ENCODE measurements at places on chromosomes 1 and 21.
A peak's percentile ranks its signal among the peaks of the same experiment; 100 is the strongest.

DNA sequence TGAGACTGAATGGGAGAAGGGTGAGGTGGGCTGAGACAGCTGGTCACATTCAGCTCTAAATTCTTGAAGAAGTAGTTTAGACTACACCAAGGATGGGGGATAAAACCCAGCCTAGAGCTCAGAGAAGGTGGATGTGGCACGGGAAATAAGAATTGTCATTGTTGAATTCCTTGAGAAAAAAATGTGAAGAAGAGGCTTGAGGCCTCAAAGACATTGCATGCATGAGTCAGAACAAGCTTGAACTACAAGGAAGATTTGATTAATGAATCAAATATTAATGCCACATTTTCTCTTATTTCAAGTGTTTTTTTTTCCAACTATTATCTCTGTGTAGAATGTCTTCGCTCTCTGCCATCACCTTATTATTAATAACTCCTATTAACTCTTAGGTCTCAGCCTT is 58.9 kb downstream of the MAP3K7CL start:
- no peak for DNase-seq

DNA sequence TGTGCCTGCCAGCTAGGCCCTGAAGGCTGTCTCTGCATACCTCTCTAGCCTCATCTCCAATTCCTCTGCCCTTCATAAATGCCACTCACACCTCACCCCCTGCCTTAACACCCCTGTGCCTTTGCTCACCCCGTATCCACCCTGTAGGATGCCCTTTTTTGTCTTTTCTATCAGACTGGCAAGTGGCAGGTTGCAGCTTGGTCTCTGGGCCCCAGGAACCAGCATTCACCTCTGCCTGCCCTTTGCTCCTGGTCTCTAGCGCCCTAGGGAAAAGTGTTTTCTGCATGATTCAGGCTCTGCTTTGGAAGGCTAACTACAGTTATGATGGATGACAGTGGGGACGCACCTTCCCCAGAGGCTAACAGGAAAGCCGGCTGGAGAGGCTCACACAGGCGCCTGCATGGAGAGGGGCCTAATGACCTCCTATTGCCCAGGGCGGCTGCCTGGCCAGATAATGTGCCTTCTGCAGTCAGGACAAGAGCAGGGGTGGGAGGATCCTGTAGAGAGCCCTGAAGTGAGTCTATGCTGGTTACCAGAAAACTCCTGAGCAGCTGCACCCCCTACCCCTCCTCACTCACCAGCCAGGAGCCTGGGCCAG is 11.2 kb downstream of the KANK4 start:
- DNase-seq, result no peak

DNA sequence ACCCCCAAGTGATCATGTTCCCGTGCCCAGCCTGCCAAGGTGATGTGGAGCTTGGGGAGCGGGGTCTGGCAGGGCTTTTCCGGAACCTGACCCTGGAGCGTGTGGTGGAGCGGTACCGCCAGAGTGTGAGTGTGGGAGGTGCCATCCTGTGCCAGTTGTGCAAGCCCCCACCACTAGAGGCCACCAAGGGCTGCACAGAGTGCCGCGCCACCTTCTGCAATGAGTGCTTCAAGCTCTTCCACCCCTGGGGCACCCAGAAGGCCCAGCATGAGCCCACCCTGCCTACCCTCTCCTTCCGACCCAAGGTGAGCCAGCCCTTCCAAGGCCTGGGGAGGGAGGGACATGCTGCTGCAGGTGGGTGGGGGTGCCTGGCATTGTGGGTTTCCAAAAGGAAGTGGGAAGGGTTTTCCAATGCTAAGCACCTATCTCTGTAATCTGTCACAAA is 2.3 kb downstream of the TRIM46 start:
- DNase-seq, result peak; percentile 15

- no peak for DNase-seq
These were observed 83.8 kb upstream of the ETS2 start for GRCh38 chr21:38721958-38722357.

DNA sequence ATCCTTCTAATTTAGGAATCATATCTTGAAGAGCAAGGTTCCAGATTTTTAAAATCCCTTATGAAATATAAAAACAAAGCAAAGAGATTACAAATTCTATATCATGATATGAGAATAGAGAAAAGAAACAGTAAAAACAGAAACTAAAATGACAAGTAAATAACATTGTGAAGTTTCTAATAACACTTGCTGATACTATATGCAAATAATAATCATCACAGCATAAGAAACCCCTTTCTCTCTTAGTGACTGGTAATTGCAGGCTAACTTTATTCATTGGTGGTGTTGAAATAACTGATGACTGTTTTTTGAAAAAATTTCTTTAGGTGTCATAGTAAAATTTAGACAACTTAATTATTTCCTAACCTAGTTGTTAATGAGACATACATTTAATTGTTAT is 281.6 kb downstream of the PLA2G4A start:
- no peak for DNase-seq

DNA sequence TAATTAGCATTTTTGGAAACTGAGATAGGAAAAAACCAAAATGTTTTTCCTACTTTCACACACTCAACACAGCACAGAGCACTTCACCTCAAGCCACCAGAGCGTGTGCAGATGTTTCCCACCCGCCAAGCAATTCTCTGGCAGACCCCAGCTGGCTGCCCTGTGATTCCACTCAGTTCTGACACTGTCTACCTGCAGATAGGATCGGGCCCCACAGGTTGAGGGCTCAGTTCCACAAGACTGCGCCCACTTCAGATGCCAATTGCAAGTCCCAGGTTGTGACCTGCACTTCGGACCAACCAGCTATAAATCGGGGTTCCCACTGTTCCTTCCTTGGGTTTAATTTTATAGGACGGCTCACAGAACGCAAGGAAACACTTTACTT is 9.9 kb downstream of the KIAA1614 start:
- DNase-seq, result no peak

DNA sequence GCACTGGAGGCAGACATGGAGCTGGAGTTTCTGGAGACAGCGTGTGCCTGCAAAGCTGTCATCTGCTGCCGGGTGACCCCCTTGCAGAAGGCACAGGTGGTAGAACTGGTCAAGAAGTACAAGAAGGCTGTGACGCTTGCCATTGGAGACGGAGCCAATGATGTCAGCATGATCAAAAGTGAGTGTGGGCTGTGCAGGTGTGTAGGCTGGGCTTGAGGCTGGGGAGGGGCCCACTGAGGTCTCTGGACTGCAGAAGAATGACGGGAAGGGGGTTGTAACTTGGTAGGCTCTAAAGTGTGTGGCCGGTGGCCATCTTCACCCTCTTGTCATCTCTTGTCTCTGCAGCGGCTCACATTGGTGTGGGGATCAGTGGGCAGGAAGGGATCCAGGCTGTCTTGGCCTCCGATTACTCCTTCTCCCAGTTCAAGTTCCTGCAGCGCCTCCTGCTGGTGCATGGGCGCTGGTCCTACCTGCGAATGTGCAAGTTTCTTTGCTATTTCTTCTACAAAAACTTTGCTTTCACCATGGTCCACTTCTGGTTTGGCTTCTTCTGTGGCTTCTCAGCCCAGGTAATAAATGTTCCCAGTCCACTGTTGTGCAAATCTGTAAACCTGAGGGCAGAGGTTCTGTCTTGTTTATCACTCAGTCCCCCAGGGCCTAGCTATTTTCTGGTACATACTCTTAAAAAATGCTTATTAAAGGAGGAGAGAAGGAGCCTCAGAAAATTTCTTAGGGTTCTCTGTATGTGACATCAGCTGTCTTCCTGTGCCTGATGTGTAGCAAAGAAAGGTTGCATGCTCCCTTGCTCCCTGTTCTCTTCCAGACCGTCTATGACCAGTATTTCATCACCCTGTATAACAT is 19.9 kb downstream of the ATP8B2 start:
- DNase-seq, result peak; percentile 69

- DNase-seq, result peak; percentile 84
These were observed at the start of gene HPCAL4 for GRCh38 chr1:39691383-39692151. TSS of gene HPCAL4 (minus strand) at chr1:39691433. CDS start at chr1:39684603, 6,830 bp downstream.

DNA sequence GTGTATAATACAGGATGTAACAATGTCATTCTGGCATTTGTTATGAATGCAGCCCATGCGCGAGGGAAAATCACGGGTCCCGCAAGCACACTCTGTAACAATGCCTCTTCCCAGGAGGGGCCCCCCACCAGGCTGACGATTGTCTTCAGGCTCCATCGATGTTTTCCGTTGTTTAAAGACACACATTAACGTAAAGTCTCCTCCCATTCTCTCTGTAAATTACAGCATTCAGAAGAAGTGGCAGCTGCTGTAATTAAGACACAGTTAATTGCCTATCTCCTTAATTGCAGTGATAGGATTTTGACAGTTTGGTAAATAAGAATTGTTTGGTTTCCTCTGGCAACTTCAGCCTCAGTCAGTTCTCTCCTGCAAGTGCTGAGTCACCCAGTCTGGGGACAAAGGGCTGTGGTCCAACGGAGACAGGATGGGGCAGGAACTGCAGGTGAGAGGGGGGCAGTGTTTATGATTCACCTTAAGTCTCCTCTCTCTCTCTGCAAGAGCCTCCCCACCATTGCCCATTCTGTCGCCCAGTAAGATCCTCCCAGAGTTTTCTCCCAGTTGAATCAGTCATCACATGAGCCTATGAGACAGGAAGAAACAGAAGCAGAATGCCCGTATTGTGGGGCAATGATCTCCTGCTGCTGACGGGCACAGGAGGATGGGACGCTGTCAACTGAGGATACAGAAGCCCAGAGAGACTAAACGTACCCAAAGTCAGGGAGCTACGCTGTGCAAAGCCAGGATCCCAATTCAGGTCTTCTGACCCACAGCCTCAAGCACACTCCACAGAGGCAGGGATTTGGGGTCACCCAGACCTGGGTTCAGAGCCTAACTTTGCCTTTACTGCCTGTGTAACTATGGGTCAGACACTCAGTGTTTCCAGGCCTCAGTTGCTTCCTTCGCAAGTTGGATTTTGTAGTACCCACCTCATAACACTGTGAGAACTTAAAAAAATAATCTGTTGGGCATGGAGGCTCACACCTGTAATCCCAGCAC is 110.0 kb downstream of the ADSS2 start:
- no peak for DNase-seq

DNA sequence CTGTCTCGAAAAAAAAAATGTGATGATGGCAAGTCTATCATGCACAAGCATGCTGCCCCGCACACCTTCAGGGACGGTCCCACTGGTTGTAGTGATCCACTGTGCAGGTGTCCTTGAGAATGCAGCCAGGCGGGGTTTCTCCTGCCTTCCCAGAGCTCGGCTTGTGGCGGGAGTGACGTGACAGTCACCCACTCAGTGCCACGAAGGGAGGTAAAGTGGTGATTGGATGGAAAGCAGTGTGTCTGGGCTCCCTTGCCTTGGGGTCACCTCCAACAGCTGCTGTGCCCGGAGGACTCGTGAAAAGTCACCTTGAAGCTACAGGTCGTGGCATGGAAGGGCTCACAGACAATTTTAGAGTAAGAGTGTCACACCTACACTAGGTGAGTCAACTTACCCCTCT is 33.5 kb upstream of the TRIM17 start:
- no peak for DNase-seq

GRCh38 chr1:160080381-160081100 is 797 bp upstream of the KCNJ9 start:
- DNase-seq, result no peak

GRCh38 chr1:150273311-150273710 is 721 bp downstream of the C1orf54 start:
- DNase-seq, result no peak

DNA sequence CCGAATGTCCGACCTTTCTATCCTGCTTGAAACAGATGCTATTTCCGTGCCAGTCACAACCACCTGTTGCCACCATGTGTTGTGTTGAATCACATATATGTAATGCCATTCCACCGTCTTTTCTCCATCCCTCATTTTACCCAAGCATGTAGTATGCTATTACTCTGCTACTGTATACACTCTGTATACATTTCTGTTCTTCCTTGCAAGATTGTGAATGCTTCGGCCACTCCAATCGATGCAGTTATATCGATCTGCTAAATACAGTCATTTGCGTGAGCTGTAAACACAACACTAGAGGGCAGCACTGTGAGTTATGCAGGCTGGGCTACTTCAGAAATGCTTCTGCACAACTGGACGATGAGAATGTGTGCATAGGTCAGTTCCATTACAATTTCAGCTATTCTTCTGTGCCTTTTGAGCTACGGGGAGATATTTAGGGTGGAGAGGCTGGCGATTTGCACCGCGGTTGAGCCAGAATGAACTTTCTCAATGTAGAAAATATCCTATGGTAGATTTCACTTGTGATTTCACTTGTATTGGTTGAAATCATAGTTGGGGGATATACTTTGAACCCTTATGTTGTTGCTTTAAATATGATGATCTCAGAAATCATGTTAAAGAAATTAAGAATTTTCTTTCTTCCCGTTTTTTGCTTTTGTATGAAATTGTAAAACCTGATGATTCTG is 289.8 kb downstream of the NTNG1 start:
- no peak for DNase-seq

GRCh38 chr21:41169701-41170100 is 1.7 kb downstream of the BACE2 start:
- DNase-seq, result no peak

DNA sequence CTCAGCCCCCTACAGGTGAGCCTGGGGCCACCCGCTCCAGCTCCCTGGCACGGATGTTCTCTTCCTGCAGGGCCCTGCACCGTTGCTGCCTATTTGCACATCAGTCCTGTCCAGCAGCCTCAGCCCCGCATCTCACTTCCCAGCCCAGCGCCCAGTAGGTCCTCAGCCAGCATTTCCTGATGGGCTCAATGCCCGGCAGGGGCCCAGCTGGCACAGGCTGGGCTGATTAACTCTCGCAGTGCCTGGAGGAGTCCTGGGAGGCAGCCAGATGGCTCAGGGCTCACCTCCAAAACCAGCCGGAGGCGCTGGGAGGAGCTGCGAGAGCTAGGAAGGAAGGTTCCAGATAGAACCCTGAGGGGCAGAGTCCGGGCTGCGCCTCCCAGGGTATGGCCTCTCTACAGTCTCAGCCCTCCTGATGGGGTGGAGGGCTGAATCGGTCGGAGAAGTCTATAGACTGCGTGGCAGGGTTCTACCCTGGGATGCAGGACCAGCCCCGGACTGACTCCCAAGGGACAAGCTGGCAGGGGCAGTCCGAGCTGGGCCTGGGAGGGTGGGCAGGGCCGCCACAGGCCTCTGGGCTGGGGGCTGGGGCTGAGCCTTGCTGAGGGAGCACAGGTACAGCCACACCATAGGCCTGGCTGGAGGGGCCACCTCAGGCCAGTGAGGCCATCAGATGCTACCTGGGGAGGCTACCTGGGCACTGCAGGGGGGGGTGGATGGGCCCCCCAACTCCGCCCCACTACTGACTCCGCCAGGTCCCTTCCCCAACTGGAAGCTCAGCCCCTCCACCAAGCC is 19.2 kb upstream of the CLSTN1 start:
- DNase-seq, result no peak
